ENCODE measurements at places on chromosomes 1 and 21. TPM values are rescaled to one million over a fixed set of nuclear protein-coding genes. Genes with fewer than 3 reads are reported as not detected.

PSMB2 gene
- total RNA-seq: 35.3 TPM

ANKRD65 gene
- 0.35 TPM for total RNA-seq

ITLN1 gene
- total RNA-seq: 3.5 TPM

RUNX3 gene
- total RNA-seq: not detected

KIAA1614 gene
- 14.6 TPM for total RNA-seq

TMEM269 gene
- total RNA-seq: under 0.01 TPM

MOB3C gene
- 4.8 TPM for total RNA-seq

ALX3 gene
- total RNA-seq: not detected

SPRR2E gene
- not detected for total RNA-seq

MCOLN2 gene
- total RNA-seq: 0.94 TPM

NBPF20 gene
- 3.5 TPM for total RNA-seq

TYW3 gene
- total RNA-seq: 9.2 TPM

MATN1 gene
- total RNA-seq: under 0.01 TPM
